Activated naive CD4-positive, alpha-beta T cell (primary cell): ENCODE measurements at places on chromosomes 5 and 9.

DNA sequence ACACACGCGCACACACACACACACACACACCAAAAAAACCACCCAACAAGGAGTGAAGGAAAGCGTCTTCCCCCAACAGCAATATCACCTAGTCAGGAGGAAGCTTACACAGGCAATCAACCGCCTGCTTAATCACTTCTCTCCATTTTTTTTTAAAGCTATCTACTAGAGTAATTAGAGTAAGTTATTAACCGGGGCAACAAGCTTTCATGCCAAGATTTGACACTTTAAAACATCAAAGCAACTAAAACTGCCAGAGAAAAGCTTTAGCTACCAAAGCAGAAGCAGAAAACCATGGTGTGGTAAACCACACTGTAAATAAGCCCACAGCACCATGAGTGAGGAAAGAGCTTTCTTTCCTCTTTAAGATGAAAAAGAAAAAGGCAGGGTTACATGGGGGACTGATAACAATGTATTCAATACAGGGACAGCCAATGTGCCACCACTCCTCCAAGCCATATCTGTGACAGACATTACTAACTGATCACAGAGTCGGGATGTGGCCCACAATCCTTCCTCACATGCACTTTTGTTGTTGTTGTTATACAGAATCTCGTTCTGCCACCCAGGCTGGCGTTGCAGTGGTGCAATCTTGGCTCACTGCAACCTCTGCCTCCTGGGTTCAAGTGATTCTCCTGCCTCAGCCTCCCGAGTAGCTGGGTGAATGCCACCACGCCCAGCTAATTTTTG, 282.1 kb downstream of the CRB2 start:
- no peak for DNase-seq

DNA sequence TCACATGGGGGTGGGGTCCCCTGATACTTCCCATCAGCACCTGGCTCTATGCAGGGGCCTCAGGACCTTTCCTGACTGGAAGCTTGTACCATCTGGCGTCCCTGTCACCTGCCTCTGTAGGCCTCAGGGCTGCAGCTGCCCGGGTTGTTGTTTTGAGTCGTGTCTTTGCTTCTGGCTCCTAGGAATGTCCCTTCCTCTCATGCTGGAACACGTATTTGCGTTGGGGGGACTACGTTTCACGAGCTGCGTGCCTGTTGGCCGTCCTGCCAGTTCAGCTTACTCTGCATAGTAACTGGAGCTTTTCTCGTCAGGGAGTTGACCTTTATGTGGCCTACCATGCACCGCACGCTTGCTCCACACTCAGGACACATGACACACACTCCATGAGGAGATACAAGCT, 54.9 kb upstream of the IRX4 start:
- no peak for DNase-seq

DNA sequence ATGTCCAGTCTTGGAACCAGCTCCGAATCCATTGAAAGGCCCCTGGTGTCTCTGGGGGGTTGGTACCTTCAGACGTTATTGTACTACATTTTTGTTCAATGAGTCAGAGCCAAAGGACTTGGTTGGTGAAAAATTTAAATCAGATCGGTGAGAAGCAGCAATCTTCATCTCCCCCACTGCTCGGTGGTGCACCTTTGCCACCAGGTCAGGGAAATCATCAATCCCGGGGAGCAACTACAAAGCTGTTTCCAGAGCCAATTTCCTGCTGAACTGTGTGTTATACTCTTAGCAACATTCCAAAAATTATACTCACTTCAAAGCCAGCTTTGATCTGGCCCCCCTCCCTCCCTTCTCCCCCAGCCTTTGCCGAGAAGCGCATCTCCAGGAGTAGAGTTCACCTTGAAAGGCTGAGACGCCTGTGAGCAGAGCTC, 375.2 kb upstream of the WWC1 start:
- DNase-seq, result no peak

DNA sequence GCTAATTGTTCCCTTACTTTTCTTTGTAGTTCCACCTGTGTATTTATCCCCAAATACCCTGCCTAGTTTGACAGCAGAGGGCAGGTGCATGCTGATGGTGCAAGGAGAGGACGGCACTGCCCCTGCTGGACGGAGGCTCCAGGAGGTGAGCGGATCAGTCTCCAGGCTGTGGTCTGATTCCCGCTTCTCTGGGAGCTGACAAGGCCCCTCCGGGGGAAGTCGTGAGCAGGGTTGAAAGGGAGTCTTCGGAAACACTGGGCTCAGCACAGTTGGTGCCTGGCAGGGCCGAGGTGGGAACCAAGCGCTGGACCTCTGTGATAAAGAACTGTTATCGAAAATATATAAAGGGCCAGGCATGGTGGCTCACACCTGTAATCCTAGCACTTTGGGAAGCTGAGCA, 52.9 kb downstream of the RASGEF1C start:
- no peak for DNase-seq

DNA sequence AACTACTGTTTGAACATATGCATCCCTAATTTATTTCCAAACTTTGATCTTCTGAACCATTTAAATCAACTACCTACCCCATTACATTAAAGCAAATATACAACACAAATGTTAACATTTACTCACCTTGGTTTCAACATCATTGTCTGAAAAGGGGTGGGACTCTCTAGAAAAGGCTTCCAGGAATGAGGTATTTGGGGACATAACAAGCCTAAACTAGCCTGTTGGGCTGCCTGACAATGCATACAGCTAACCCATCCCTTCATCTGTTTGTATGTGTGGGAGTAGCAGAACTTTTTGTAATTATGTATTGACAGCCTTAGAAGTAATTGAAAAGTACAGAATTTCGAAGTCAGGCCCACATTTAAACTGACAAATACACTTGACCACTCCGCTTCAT, 2225.9 kb upstream of the C9orf72 start:
- DNase-seq, result no peak

GRCh38 chr5:82885627-82886389, 191.4 kb downstream of the TMEM167A start:
- DNase-seq, result no peak

DNA sequence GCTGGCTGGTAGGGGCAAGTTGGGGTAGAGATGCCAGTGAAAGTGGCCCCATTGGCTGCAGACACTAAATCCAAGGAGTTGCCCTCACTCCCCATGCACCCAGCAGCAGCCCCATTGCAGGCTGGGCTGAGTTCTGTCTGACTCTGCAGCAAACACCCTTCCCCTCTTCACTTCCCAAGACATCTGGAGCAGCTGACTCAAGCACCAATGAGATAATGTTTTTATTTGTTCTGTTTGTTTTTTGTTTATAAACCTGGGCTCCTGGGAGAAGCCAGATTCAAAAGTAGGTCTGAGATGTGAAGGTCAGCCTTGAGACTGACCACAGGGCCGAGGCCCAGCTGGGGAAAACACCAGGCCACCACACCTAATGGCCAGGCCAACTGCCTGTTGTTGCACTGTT, 545.9 kb upstream of the KLF4 start:
- no peak for DNase-seq

DNA sequence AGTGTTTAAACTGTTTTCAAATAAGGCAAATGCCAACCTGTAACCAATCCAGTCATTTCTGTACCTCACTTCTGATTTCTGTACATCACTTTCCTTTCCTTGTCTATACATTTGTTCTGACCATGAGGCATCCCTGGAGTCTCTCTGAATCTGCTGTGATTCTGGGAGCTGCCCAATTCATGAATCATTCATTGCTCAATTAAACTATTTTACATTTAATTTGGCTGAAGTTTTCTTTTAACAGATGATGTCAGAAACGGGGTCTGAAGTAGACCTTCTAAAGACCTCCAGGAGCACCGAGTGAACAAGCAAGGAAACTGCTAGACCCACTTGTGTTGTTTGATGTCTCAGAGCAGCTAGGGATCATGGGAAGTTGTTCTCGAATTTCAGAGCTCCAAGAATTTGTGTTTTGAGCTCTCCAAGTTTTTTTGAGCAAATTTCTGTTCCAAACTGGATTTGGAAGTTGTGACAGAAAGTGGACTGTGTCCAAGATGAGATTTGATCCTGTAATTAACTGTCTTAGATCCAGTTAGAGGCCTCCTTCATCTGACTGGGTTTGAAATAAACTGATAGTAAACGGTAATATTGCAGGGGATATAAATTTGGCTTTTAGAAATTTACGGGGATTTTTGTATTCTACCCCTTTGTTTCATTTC, 490.8 kb upstream of the ST8SIA4 start:
- no peak for DNase-seq

DNA sequence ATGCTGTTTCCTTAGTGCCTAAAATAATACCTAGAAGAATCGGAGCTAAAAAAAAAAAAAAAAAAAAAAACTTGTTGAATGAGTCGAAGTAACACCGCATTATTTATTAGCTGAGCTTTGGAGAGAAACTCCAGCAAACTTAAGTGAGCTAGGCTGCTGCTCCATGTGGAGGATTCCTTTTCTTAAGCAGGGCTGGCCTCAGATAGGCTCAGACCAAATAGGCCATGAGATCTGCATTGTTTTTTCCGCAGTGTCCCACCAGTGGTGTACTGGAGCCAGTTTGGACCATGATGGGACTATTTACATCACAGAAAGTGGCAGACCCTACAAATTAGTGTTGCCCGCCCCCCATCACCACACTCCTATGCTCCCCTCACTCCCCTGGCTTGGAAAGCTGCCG, 341.4 kb downstream of the DTWD2 start:
- no peak for DNase-seq
